ENCODE measurements at places on chromosomes 5 and 9. TPM values are rescaled to one million over a fixed set of nuclear protein-coding genes. Genes with fewer than 3 reads are reported as not detected.

The PCDHB14 gene
- total RNA-seq, result 0.08 TPM

The ANGPTL2 gene
- total RNA-seq, result not detected

The MCIDAS gene
- 1.9 TPM for total RNA-seq

The GMCL2 gene
- not detected for total RNA-seq

The PCA3 gene
- not detected for total RNA-seq

The CNOT8 gene
- 36.8 TPM for total RNA-seq

The TTC16 gene
- total RNA-seq, result 0.03 TPM

The IL31RA gene
- total RNA-seq, result 1.3 TPM

The HCN1 gene
- not detected for total RNA-seq

The AQP3 gene
- 22.7 TPM for total RNA-seq

The SMIM33 gene
- total RNA-seq, result not detected

The TEX48 gene
- not detected for total RNA-seq

The PCDHGA11 gene
- not detected for total RNA-seq

The AK3 gene
- 52.7 TPM for total RNA-seq

The GRPEL2 gene
- total RNA-seq, result 8.1 TPM

The HNRNPAB gene
- total RNA-seq, result 300 TPM

The PTGR1 gene
- total RNA-seq, result 344 TPM
